ENCODE measurements at places on chromosomes 5 and 9. TPM values are rescaled to one million over a fixed set of nuclear protein-coding genes. Genes with fewer than 3 reads are reported as not detected.

The IGIP gene
- 4.7 TPM for total RNA-seq

GRCh38 chr5:158326256-158326655 is 467.3 kb upstream of the CLINT1 start:
- no peaks in the 10 kb centered on the region for H3K27me3 ChIP-seq
- no peak overlapping the region for H3K4me3 ChIP-seq
- DNase-seq, result no peak

- H3K36me3 ChIP-seq, result no peaks in the 10 kb centered on the region
- no peaks in the 10 kb centered on the region for H3K27me3 ChIP-seq
- H3K27ac ChIP-seq, result no peak overlapping the region
- no peaks in the 10 kb centered on the region for H3K4me1 ChIP-seq
- DNase-seq, result no peak
These were observed 1209.3 kb upstream of the C9orf72 start for GRCh38 chr9:28782630-28783029.

DNA sequence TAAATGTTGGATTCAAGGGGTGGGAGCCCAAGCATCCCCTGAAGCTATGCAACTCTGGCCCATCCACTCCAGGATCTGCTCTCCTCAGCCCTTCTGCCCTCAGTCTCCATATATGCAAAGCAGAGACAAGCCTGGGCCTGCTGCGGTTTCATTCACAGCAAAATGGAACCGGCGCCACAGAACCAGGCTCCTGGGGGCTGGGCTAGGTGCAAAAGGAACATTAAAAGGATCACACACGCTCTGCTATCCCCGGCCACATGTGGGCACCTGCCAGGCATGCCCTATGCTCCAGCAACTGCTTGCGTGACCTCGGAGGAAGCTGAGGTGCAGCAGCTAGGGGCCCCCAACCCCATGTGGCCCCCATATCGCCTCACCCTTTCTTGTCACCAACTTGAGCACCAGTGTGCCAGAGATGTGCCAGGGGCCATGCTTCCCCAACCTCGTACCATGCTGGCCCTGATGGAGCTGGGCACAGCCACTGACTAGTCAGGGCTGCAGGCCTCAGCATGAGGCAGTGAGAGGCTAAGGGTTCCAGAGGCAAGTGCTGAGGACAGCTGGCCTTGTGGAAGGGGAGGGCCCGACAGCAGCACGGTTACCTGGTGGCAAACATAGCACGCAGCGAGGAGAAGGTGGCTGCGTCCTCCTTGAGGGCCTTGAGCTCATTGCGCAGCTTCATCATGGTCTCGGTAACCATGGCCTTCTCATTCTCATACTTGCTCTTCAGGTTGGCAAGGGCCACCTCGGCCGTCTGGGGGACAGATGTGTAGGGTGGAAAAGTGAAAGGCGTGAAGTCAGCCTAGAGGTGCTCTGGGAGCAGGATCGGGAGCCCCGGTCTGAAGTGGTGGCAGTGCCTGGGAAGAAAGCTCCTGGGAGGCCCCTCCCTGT is 47.2 kb downstream of the BICD2 start:
- no peak for DNase-seq
- no peak overlapping the region for H3K27ac ChIP-seq
- H3K36me3 ChIP-seq, result peaks cover 95% of the 10 kb centered on the region
- no peaks in the 10 kb centered on the region for H3K27me3 ChIP-seq
- no peak overlapping the region for H3K4me3 ChIP-seq
- H3K4me1 ChIP-seq, result peaks cover 1% of the 10 kb centered on the region

DNA sequence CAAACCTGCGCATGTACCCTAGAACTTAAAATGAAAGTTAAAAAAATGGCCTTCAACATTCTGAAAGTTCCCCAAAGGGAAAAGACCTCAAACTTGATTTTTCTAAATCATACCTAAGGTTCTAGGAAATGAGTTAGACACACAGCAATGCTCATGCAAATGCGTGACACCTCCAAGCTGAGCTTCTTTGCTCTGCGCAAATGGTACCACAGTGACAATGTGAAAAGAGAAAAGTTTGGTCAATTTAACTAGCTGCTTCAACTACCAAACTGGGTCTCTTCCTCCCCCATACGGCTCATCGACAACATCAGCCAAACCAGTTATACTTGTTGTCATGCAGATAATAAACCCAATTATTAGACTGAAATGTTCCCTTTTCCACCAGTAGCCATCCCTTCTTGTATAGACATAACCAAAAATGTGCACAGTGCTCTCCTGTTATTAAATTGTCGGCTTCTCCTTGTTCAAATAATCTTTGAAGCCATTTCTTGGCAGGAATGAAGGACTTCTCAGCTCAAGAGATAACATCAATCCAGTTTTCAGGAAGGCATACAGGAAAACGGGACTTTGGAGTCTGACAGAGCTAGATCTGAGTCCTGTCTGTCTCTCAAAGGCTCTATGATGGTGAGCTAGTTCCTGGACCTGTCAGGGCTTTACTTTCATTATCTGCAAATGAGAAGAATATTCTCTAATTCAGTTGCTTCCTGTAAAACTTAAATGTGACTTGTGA is 185.6 kb upstream of the NR3C1 start:
- DNase-seq, result no peak
- no peaks in the 10 kb centered on the region for H3K36me3 ChIP-seq
- no peak overlapping the region for H3K4me3 ChIP-seq
- H3K27me3 ChIP-seq, result no peaks in the 10 kb centered on the region
- no peak overlapping the region for H3K27ac ChIP-seq

DNA sequence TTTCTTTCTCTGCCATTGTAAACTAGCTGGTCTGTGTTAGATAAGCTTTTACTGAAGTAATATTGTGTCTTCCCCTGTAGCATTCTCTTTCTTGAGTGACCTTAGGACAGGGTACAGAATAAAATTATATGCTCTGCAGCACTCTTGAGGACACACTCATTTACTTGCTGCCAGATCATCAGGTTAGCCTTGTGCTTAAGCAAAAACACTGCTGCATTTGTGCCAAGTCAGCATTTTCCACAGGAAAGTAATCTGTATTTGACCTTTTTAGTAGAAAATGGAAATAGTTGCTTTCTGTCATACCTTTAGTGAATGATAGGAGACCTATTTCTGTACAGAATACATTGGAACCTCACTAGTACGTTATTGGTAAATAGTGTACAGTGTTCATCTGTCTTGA is 54.2 kb downstream of the LMNB1 start:
- H3K36me3 ChIP-seq, result no peaks in the 10 kb centered on the region
- no peaks in the 10 kb centered on the region for H3K4me1 ChIP-seq
- no peak for DNase-seq
- H3K27ac ChIP-seq, result no peak overlapping the region
- H3K27me3 ChIP-seq, result no peaks in the 10 kb centered on the region
